ENCODE measurements at places on chromosomes 7 and 10.
A peak's percentile ranks its signal among the peaks of the same experiment; 100 is the strongest.

DNA sequence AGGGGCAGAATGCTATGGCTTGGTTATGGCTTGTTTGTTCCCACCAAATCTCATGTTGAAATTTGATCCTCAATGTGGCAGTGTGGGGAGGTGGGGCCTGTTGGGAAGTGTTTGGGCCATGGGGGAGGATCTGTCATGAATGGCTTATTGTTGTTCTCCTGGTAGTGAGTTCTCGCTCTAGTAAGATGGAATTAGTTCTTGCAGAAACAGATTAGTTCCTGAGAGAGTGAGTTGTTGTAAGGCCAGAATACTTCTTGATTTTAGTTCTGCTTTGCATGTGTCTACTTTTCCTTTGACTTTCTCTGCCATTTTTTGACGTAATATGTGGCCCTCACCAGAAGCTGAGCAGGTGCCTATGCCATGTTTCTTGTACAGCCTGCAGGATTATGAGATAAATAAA is 188.2 kb downstream of the KIF20B start:
- DNase-seq = no peak

DNA sequence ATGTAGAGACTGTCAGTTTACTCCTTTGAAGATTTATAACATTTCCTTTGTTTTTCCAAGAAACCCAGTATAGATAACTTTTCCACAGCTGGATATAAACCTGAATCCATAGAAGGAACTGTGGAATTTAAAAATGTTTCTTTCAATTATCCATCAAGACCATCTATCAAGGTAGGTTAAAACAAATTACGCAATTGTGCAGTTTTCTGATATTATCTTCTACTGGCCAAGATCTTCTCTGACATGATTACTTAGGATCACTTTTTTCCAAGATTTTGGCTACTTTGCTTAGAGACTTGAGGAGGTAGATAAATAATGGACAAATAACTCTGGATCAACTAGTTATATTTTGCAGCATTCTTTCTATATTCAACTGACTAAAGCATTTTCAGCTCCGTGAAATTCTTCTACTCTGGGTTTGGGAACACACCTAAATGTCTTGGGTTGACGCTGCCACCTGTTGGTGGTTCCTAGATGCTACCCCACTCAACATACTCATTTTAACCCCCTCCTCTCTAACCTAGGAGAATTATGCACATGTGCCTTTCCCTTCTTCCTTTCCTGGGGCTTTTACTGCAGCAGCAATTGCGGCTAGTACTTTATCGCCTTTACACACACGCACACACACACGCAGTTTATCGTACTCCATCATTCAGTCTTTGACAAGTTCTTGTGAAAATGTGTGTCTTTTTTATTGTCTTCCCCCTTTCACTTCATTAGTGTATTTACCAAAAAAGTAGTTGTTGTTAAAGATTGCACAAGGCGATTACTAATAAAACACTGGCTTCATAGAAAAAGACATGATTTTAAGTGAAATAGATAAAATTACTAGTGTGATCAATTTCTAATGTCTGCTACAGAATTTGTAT is 32.7 kb downstream of the ABCB5 start:
- no peak for DNase-seq

GRCh38 chr7:36141850-36142249 is 11.2 kb upstream of the EEPD1 start:
- no peak for DNase-seq

- DNase-seq = peak; percentile 46
These were observed 84.8 kb upstream of the COL13A1 start for GRCh38 chr10:69716711-69717560.

DNA sequence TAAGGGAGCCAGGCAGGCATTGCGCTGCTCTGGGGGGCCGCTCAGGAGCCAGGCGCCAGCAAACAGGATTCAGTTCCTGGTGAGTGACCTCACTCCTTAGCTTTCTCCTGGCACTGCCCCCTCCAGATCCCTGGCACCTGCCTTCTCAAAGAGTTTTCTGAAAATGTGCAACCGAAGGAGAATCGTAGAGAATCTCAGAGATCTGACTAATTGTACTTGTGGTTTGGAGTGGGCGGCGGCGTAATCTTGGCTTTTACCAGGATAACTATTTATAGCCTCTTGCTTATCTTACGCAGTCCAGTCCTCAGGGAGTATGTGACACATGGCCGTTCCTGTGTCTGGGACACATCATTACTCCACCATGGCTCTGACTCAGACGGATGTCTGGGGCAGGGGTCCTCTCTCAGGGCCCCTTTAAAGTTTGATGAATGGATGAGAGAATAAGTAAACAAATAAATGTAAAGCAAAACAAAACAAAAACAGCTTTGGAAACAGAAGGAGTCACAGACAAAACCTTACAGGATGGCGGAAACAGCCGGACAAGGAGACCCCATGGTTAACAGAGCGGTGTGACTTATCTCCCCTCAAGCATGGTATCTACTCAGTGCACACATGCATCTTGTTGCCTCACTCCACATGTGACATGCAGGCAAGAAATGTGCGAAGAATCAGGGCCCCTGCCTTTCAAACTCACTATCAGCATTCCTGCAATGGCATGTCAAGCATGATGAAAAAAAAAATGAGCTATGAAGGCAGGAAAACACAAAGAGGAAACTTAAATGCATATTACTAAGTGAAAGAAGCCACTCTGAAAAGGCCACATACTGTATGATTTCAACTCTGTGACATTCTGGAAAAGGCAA is 99.7 kb downstream of the TNS3 start:
- DNase-seq = no peak

DNA sequence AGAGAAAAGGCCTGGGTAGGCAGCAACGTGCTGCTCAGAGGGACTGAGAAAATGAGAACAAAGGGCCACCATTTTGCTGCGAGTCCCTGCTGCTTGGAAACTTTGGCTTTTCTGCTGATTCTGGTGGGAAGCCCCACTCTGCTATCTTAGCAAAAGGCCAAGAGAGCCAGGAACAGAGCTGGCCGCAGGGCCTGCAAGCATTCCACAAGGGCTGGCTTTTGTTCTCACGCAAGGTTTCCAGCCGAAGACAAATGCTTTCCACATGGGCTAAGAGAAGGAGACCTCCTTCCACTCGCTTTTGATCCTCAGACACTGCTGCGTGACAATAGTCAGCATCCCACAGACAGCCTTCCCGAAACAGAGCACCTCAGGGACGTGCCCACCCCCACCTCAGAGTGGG is 163.1 kb downstream of the ARHGAP12 start:
- DNase-seq = no peak

DNA sequence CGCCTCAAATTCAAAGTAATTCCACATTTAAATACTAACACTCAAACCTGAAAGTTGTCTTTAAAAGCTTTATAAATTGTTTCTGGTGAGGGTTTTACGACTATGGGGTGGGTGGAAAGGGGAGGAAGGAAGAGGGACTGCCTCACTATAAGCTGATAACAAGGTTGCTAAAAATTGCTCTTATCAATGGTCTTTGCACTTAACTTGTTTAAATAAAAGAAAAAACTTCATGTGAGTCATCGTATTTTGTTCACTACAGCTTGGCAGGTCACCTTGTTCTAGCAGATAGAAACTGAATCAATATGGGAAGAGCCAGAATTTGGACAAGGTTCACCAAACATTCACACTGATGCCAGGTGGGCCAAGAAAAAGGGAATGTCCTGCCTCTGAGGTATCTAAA is 129.2 kb downstream of the TES start:
- DNase-seq = no peak

- no peak for DNase-seq
These were observed 32.0 kb downstream of the GBX1 start for GRCh38 chr7:151135525-151135845.

DNA sequence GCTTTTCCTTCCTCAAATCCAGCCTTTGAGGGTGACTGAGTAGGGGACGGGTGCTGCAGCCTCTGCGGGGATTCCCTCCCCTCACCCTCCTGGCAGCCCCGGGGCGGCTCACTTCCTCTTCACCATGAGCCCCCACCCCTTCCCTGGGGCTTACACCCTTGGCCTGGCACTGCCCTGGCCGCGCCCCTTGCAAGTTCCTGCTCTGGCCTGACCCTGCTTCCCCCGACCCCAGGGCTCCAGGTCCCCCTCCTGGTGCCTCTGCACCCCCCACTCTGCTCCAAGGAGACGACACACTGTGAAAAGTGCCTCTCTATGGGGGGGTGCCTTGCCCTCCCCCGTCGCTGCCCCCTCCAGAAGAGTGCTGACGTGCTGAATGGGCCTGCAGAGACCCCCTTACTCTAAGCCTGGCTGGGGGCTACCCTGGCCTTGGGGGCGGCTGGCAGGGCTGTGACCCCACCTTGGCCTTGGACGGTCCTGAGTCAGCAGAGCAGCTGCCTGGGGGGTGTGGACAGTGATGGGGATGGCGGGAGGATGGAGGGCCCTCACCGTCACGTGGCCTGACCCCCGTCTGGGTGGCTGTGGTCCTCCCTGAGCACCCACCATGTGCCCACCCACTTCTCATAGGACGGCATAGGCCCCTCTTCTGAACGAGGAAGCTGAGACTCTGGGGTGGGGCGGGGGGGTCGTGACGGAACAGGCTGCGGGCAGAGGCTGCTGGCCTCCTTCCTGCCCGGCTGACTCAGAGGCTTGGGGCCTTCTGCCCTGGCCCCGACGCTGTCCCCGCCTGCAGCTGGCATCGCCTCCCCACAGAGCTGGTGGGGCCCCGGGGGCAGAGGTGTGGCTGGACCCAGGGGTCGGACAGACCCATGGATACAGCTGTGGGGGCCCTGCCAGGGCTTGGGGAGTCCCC is 9.8 kb downstream of the LFNG start:
- no peak for DNase-seq

DNA sequence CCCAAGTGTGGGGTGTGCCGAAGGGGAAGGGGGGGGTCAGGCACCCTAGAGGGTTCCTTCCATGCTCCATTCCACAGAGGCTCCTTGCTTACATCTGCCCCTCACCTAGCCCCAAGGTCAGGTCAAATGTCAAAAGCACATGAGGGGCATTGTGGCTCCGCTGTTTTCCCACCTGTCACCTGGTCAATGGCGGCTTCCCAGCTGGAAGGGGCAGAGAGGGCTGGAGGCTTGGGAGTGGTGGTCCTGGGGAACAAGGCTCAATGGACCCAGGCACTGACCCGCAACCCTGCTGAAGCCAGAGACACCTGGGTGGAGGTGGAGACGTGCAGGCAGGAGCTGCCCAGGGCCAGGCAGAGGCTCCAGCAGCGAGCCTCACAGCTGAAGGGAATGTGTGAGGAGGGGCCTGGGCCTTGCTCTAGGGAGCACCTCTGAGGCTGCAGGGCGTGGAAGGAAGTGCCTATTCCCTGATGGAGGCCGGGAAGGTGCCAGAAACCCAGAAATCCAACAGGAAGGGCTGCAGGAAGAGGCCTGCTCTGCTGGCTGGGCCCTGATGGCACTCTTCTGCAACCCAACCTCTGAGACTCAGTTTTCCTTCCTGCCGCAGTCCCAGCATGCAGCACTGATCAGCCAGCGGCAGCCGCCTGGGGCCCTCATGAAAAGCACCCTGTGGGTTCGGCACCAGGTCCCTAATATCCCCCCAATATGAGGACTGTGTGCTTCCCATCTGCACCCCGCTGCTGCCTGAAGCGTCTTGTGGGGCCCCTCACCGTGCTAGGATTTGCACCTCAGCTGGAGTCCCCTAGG is 16.0 kb downstream of the RASGEF1A start:
- no peak for DNase-seq

DNA sequence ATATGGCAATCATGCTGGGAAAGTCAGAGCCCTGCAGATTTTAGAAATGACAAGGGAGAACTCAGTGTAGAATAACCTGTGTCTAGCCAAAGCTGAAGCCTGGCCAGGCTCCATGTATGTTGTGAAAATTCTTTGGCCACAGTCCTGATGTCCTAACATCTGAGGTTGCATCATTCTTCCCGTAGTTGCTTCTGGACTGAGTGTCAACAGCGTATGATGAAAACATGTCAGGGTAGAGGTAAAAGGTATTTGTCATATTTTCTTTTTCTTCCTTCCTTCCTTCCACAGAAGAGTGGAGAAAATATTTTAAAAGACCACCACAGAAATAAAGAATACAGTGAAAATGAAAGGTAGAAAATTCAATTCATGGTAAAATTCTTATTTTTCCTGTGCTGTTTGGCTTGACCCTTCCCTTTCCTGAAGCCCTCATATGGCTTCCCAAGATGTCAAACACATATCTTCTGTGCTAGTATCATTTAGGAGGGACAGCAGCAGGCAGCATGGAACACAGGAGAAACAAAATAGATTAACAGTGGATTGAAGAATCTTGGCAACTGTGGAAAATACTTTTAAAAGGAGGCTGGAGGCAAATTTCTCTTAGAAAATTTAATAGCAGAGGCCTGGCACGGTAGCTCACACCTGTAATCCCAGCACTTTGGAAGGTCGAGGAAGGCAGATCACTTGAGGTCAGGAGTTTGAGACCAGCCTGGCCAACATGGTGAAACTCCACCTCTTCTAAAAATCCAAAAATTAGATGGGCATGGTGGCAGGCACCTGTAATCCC is 18.9 kb upstream of the NRBF2 start:
- no peak for DNase-seq

DNA sequence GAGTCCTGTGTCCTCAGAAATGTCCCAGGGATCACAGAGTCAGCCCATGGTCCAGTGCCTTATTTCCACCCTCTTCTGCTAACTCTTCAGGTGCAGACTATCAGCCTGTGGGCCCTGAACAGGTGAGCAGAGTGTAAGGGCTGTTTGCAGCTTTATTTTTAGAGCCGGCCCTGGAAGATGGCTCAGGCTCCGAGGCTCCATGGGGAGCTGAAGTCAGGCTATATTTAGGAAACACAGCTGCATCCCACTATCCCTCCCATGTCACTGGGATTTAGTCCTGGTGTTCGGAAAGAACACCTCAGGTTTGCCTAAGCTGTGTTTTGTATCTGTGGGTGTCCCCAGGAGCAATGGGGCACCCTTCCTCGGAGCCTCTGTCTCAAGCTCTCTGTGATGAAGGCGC is 126.9 kb downstream of the RPS24 start:
- no peak for DNase-seq

- DNase-seq = no peak
These were observed 136.9 kb downstream of the KCNMA1 start for GRCh38 chr10:77500754-77501151.

GRCh38 chr7:135855846-135856245 is 107.2 kb upstream of the FAM180A start:
- no peak for DNase-seq

DNA sequence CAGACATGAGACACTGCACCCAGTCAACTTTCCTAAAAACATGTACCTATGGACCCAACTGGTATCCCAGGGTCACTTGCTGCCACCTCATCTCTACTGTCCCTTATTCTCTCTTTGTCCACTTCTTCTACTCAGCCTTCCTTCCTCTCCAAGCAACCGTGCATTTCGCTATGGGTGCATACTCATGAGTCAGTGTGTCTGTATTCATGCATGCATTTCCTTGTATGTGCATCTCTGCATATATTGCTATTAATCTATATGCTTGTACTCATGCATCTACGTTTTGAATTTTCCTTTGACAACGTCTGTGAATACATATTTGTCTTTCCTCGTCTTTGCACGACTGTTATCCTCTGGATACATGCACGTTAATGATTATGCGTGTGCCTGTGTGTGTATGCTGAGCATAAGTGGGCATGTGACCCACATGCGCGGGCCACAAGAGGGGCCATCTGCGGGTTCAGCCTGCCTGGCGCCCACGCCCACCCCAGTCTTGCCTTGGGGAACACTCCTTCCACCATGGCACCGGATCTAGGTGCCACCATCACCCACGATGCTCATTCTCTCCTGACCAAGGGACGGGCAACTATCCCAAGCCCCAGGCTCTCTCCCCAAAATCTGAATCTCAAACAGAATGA is 23.3 kb downstream of the KIAA1549 start:
- DNase-seq = no peak

All from stimulated activated CD4-positive, alpha-beta T cell treated with anti-CD3 and anti-CD28 coated beads, Interleukin-4, amount 100 ng/mL, for 48 hours (primary cell).